ENCODE measurements at places on chromosomes 4 and X. TPM values are rescaled to one million over a fixed set of nuclear protein-coding genes. Genes with fewer than 3 reads are reported as not detected.

Gene MAGEA2
- total RNA-seq: not detected

Gene SERTM2
- not detected for total RNA-seq

Gene BMP3
- total RNA-seq: under 0.01 TPM

Gene VCX
- total RNA-seq: not detected

Gene GAGE13
- total RNA-seq: not detected

Gene CLDN34
- not detected for total RNA-seq

Gene ASB12
- total RNA-seq: 0.17 TPM

Gene DGAT2L6
- not detected for total RNA-seq

Gene TET2
- total RNA-seq: 5.2 TPM

Gene ERCC6L
- 0.09 TPM for total RNA-seq

Gene PCSK1N
- total RNA-seq: 0.09 TPM

Gene IRS4
- total RNA-seq: not detected

Gene COL25A1
- total RNA-seq: 0.34 TPM

Gene CNGA1
- total RNA-seq: not detected

Data from bronchial smooth muscle cell (primary cell).